ENCODE measurements at places on chromosomes 1 and 21.

GRCh38 chr21:45078877-45079281 is 4.5 kb downstream of the ADARB1 start:
- DNase-seq: peak; percentile 77

DNA sequence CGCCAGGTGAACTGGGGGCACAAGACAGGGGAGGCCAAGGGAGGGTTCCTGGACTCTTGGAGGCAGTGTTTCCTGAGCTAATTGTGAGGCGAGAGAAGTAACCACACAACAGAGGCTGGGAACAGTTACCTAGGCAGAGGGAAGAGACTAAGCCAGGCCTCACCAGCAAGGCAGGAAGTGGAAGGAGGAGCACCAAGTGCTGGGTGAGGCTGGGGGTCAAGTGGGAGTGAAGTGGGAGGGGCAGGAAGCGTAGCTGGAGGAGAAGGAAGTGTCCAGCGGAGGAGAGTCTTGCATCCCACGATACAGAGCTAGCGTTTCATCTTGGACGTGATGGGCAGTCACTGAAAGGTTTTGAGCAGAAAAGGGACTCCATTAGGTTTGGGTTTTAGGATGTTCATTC is 48.3 kb upstream of the CAPZB start:
- DNase-seq: no peak

- no peak for DNase-seq
Measured at GRCh38 chr1:42847721-42848460, 1.5 kb downstream of the ZNF691 start.

GRCh38 chr1:152002960-152003359 is 9.3 kb upstream of the S100A10 start:
- no peak for DNase-seq

DNA sequence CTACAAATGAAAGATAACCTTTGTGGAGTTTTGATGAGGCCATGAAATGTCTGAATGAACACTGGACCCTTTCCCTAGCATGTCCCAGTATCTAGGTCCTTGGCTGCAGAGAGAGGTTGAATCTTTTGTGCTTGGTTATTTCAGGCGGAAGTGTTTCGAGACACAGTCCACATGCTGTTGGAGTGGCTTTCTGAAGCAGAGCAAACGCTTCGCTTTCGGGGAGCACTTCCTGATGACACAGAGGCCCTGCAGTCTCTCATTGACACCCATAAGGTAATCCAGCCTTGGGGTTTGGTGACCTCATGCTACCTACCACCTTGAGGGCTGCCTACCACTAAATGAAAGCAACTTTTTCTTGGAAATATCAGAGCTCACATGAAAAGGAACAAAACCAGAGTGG is 38.9 kb upstream of the BMP8A start:
- DNase-seq: no peak

- DNase-seq: no peak
Measured at GRCh38 chr1:108880850-108881249, 4.1 kb downstream of the GPSM2 start.

- no peak for DNase-seq
Measured at GRCh38 chr21:17393413-17393812, 119.4 kb upstream of the CXADR start.

DNA sequence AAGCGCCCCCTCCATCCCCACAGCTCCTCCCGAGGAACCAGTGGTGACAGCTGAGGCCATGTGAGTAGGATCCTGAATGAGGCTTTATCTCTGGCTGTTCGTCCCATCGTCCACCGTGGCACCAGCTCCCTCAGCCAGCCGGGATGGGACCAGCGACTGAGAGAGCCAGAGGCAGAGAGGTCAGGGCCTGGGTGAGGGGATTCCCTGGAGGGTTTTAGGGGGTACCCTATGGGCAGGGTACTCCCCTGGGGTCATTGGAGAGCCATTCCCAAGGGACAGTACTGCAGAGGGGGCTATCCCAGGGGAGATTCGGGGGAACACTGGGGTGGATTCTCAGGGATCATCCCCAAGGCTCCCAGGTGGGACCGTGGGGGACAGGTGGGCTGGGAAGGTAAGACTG is 2.4 kb downstream of the TMEM125 start:
- no peak for DNase-seq

DNA sequence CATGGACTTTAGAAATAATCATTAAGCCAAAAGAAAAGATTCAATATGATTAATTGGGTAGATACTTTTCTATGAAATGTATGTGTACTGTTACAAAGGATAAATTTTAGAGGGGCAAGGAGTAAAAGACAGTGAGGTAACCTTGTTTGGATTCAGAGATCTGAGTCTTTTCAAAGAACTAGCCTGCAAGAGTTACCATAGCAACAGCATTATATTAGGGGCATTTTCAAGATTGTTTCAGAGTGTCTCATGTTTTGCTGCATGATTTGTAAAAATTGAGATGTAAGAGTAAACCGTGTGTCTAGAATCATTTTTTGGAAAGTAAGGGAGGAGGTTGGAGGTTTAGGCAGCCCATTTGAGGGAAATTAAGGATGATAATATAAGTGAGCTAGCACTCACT is 70.6 kb upstream of the KIAA1614 start:
- no peak for DNase-seq

- no peak for DNase-seq
Measured at GRCh38 chr1:201051399-201051798, 27.9 kb upstream of the KIF21B start.

DNA sequence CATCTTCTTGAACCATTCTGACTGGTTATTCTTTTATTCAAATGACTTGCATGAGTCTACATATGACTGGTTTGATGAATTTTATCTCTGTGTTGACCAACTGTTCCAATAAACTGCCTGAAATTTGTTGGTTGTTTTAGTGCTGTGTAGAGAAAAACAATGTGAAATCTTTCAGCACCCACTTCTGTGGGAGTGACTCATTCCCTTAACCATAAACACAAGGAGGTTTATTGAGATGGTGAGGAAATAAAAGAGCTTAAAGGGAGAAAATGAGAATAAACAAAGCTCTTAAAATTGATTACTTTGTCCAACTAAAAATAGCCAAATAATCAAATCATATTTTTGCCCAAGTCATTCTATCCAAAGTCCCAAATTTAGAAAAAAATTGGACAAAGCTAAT is 341.1 kb downstream of the TGFB2 start:
- no peak for DNase-seq

DNA sequence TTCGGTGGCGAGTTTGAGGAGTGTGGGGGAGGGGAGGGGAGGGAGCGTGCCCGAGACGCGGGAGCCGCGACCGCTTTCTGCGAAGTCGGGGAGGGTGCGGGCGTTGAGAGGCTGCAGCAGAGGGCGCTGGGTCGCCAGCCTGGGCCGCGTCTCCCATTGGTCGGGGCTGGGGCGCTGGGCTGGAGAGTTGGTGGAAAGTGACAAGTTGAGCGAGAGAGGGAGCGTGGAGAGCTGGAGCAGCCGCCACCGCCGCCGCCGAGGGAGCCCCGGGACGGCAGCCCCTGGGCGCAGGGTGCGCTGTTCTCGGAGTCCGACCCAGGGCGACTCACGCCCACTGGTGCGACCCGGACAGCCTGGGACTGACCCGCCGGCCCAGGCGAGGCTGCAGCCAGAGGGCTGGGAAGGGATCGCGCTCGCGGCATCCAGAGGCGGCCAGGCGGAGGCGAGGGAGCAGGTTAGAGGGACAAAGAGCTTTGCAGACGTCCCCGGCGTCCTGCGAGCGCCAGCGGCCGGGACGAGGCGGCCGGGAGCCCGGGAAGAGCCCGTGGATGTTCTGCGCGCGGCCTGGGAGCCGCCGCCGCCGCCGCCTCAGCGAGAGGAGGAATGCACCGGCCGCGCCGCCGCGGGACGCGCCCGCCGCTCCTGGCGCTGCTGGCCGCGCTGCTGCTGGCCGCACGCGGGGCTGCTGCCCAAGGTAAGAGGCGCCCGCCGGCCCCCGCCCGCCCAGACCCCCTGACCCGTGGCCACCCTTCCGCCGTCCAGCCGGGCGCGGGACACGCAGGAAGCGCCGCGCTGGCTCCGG is at the start of gene ROR1:
ROR1 (plus strand) TSS at position 203 of the 802 bp plus-strand sequence.
- no peak for DNase-seq

GRCh38 chr1:183734543-183735036 is 70.3 kb upstream of the RGL1 start:
- DNase-seq: no peak

DNA sequence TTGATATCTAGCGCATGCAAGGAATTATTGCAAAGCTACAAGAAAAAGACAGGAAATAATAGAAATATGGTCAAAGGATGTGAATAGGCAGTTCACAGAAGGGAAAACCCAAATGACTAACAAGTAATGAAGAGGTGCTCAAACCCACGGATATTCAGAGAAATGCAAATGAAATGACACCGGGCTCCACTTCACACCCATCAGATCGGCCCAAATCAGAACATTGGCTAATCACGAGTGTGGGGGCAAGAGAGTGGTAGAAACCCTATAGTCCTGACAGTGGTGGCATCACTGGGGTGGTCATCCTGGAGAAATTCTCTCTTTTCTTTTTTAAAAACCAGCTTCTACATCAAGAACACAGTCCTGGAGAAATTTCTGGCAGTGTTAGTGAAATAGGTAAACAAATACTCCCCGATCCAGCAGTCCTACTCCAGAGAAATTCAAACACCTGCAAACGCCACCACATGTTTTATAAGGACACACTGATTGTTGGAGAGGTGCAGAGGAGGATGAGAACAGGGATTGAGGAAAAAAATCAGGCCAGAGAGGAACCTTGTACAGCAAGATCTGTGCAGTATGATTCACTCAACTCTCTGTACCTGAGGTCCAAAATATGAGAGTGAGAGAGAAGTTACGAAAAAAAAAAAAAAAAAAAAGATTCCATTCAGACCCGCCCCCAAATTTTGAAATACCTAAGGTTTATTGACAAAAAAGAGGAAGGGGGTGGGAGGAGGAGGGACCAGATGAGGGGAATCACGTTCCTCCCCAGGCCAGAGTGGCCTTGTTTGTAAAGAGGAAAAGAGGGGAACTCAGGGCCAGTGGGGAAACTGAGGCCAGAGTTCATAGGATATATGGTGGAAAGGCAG is 9.2 kb upstream of the TNFRSF1B start:
- no peak for DNase-seq

DNA sequence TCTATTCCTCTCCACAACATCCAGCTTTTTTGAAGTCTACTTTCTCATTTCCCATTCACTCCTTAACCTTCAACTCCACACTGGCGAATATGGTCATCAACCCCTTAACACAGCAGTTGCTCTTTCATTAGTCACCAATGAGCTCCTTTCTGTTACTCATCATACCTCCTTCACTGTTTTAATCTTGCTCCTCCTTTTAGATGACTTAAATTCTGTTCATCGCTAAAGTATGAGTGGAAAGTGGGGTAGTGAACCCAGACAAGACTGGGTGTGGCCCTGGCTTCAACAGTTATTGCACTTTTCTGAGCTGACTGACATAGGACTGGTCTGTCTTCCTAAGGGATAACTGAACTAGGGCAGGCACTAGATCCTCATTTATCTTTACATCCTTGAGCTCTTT is 51.3 kb downstream of the AKT3 start:
- no peak for DNase-seq

DNA sequence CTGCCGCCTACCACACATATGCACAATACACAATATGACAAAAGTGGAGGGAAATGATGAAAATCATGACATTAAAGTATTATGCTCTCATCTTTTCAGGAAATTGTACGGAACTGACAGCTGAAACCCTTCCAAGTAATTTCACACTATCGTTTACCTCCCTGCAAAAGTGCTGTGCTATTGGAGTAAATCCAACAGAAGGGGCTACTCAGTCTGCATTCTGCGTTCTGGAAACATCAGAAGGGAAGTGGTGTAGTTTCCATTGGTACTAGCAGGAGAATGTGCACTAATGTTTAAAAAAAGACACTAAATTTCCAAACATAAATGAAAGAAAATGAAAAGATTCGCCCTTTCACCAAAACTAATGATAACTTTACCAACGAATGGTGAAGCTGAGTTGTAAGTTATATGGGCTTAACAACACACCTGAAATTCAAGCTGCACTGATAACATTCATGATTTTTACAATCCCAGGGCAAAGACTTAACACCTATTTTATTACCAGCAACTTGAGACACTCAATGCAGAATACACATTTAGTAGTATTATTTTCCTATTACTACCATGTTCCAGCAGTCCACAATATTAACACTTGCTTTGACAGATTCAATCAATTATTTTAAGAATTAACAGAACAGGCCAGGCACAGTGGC is 3.2 kb downstream of the DENND1B start:
- no peak for DNase-seq

- no peak for DNase-seq
Measured at GRCh38 chr1:245600658-245601057, 445.9 kb downstream of the KIF26B start.

DNA sequence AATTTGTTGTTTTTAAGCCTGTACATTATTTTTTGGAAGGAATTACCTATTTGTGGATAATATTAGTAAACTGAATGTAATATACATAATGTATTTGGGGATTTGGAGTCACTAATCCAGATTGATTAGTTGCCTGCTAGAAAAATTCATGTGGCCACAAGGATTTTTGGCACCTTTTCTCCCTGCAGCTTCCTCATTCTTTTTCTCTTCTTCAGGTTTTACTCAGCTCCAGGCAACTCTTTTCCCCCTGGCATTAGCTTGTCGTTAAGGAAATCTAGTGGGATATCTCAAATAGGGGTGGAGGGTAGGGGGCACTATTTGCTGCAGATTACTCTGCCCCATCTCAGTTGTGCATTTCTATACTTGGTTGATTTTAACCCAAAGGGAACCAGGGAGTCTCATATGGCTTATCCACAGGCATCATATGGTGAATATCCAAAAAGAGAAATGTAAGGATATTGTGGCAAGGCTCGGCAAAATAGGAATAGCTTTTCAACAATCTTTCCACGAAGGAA is 203.1 kb downstream of the NFIA start:
- no peak for DNase-seq

- no peak for DNase-seq
Measured at GRCh38 chr1:12177156-12177998, 10.6 kb downstream of the TNFRSF1B start.

- DNase-seq: no peak
Measured at GRCh38 chr21:15439726-15440125, 290.1 kb upstream of the USP25 start.

- DNase-seq: no peak
Measured at GRCh38 chr1:97209381-97209957, 487.9 kb downstream of the PTBP2 start.

DNA sequence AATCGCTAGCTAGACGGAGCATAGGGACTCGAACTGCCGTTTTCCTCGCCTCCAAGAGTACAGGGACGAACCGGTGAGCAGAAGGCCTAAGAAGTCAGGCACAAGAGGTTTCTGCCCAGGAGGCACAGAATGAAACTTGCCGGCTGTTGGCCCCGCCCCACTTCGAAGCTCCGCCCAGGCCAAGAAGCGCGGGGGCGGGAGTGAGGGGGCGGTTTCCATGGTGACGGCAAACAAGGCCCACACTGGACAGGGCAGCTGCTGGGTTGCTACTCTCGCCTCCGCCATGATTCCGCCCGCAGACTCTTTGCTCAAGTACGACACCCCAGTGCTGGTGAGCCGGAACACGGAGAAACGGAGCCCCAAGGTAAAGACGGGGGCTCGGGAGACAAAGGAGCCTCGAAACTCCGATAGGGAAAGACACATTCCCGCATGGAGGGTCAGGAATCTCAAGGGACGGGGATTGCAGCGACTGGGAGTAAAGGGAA is at the start of gene DNALI1:
DNALI1 (plus strand) TSS at position 229 of the 485 bp plus-strand sequence; CDS start at position 284, 55 bp downstream.
- DNase-seq: no peak

- no peak for DNase-seq
Measured at GRCh38 chr21:21415741-21416140, 417.5 kb downstream of the NCAM2 start.

GRCh38 chr1:39640861-39641260 is 1.4 kb upstream of the HEYL start:
- no peak for DNase-seq

GRCh38 chr1:61570191-61570590 is 154.8 kb downstream of the TM2D1 start:
- DNase-seq: no peak

GRCh38 chr1:227785805-227786671 is 29.4 kb upstream of the PRSS38 start:
- DNase-seq: no peak

Data from central memory CD8-positive, alpha-beta T cell (primary cell).